ENCODE measurements at places on chromosomes 6 and 20. TPM values are rescaled to one million over a fixed set of nuclear protein-coding genes. Genes with fewer than 3 reads are reported as not detected.

Gene ADGRF1
- not detected for total RNA-seq

DNA sequence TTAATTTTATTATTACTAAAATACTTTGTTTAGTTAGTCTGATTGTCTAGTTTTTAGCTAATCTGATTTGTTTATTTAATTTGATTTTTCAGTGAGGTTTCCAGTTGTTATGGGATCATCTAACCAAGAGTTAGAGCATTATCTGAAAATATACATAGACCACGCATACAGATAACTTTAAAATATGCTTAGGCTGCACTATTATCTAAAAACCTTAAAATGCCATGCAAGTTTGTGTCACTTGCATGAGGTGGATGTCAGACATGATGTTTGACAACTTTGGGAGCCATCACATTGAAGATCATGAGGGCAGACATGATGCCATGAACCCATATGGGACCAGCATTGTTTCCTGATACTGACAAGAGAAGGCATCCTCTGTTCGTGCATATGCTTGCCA is 610.3 kb downstream of the KHDRBS2 start:
- no peak for DNase-seq
- no peaks in the 10 kb centered on the region for H3K4me1 ChIP-seq
- no peaks in the 10 kb centered on the region for H3K36me3 ChIP-seq
- no peak overlapping the region for H3K27ac ChIP-seq

DNA sequence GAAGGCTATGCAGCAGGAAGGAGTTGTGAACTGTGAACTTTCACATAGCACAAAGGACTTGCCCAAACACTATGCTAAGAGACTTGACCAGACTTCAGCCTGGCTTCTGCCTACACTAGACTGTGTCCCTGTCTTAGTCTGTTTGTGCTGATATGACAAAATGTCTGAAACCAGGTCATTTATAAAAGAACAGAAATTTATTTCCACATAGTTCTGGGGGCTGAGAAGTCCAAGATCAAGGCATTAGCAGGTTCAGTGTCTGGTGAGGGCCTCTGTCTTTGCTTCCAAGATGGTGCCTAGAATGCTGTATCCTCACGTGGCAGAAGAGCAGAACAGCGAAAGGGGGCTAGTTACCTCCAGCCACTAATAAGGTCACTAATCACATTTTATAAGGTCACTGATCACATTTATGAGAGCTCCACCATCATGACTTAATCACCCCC is 16.0 kb upstream of the MCM3 start:
- no peak overlapping the region for H3K27ac ChIP-seq
- H3K36me3 ChIP-seq, result no peaks in the 10 kb centered on the region
- no peak for DNase-seq
- H3K27me3 ChIP-seq, result no peaks in the 10 kb centered on the region
- H3K4me1 ChIP-seq, result peaks cover 11% of the 10 kb centered on the region

Gene CST4
- not detected for total RNA-seq

DNA sequence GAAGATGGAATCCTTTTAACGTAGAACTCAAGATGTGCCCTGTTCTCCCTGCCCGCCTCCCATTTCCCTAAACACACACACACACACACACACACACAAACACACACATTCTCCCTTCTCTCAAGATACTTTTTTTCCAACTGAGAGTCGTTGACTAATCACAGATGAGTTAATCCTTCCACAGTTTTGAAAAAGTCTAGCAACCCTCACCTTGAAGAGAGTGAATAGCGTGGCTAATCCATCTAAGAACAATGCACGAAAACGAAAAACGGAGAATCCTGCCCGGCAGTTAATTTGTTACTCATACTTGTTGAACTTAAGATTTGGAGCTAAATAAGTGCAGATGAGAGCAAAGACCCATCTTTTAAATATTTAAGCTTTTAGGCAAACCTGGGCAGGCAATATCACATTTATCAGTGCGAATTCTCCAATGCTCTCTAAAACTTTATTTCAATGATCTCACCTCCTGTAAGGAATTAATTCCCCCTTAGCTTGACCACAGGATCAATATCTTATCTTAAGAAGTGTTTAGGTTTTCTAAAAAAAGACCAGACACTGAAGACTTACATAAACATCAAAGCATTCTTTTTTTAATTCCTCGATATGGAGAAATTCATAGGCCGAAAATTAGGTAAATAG is 1.1 kb downstream of the AGPAT4 start:
- no peak for DNase-seq
- peak overlapping the region; percentile 77 for H3K4me3 ChIP-seq
- no peak overlapping the region for H3K27ac ChIP-seq
- H3K27me3 ChIP-seq, result no peaks in the 10 kb centered on the region
- H3K36me3 ChIP-seq, result no peaks in the 10 kb centered on the region
- peaks cover 4% of the 10 kb centered on the region for H3K4me1 ChIP-seq

- H3K27me3 ChIP-seq, result no peaks in the 10 kb centered on the region
- peak within 1 kb of the TSS; percentile 20 for H3K27ac ChIP-seq
- H3K36me3 ChIP-seq, result no peaks in the 10 kb centered on the region
- H3K4me1 ChIP-seq, result peaks cover 24% of the 10 kb centered on the region
- peak; percentile 21 for DNase-seq
- H3K4me3 ChIP-seq, result peak within 1 kb of the TSS; percentile 78
These were observed at the start of gene LZTS3 for GRCh38 chr20:3172933-3173609. Gene LZTS3, minus strand, starts transcription at chr20:3173549. Its CDS starts 6,386 bp downstream, at chr20:3167163.

GRCh38 chr20:46279103-46279502 is 29.2 kb downstream of the CDH22 start:
- no peaks in the 10 kb centered on the region for H3K36me3 ChIP-seq
- no peak overlapping the region for H3K27ac ChIP-seq
- no peak for DNase-seq
- H3K4me1 ChIP-seq, result no peaks in the 10 kb centered on the region
- H3K27me3 ChIP-seq, result no peaks in the 10 kb centered on the region

DNA sequence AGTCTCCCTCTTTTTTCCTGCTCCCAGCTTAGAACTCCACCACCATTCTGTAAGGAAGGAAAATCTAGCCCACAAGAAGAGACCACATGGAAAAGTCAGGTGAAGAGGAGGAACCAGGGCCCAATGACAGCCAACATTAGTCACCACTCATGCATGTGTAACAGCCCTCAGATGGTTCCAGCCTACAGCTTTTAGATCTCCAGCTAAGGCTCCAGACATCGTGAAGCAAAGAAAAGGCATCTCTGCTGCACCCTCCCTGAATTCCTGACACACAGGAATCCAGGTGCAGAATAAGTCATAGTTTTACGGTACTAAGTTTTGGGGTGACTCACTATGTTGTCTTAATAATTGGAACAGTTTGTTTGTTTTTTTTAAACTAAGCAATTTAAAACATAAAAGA is 25.5 kb downstream of the DCDC2 start:
- DNase-seq, result no peak
- H3K4me1 ChIP-seq, result no peaks in the 10 kb centered on the region
- H3K4me3 ChIP-seq, result no peak overlapping the region
- H3K36me3 ChIP-seq, result no peaks in the 10 kb centered on the region
- H3K27ac ChIP-seq, result no peak overlapping the region

Gene SLC22A2
- total RNA-seq, result not detected
